ENCODE measurements at places on chromosomes 5 and 9.

GRCh38 chr5:178074266-178074952 is 38.9 kb upstream of the N4BP3 start:
- DNase-seq = no peak

- DNase-seq = no peak
Observed at GRCh38 chr5:35963381-35963843, 25.0 kb upstream of the CAPSL start.

DNA sequence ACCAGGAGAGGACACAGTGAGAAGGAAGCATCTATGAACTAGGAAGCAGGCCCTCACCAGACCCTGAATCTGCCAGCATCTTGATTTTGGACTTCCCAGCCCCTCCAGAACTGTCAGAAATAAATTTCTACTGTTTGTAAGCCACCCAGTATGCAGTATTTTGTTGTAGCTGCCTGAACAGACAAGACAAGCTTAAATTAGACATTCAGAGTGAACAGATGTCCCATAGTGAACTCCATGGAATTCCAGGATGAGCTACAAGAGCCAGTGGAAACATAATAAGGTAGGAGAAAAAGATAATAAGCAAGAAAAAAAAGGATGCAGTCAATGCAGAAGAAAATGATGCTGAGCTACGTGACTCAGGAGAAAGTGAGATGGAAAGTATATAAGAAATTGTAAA is 47.8 kb upstream of the MAMDC2 start:
- no peak for DNase-seq

DNA sequence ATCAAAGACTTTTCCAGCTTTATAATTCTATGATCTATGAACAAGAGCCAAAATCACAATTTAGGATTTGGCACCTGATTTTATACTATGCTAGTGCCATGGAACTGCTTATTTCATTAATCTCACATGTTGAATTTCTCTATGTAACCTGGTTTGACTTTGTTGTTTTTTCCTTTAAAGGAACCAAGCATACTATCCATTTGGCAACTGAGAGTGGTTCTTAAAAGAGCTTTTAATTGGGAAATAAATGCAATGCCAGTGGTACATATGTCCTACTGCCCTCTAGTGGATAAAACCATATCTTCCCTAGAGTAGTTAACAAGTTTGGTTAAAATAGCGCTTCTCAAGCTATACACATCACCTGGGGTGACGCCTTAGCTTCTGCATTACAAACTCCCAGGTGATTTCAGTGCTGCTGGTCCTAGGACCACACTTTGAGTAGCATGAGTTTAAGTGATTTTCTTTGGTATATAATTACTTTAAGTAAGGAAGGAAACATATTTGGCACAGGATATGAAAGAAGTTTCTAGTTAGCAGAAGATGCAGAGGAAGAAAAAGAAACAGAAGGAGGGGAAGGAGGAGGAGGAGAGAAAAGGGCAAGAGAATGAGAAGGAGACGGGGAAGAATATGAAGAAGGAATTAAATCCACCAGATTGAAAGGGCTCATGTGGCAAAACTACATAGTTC is 56.8 kb downstream of the FGF10 start:
- DNase-seq = no peak

GRCh38 chr9:38308136-38308535 is 84.4 kb upstream of the ALDH1B1 start:
- no peak for DNase-seq

DNA sequence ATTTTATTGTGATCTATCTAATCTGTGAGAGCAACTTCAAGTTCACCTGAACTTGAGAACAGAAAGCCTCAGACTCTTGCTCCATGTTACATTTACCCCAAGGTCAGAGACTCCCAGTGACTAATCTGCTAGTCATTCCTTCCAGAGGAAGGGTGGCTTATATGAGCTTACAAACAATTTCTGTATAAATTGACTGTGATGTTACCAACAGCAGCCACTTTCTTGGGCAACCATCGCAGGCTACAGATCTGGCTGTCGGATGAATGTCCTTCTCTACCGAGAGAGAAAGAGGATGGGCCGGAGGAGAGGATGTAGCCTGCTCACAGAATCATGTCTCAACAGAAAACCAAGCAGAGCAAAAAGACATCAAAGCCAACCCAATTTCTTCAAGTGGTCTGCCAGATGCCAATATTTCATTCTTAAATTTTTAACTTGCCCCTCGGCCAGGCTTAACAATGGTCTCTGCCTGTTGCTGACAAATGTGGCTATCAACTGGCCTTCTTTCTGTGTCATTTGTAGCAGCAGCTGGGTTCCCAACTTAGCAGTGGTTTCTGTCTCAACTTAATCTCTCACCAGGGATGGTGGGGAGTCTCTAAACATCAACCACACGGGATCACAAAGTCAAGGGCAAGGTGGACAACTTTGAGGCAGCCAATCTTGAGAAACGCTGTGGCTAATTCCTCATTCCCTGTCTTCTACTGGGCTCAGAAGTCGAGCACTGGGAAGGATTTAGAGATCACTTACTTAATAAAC is 81.3 kb downstream of the RAPGEF1 start:
- no peak for DNase-seq

GRCh38 chr5:169682026-169682425 is 45.0 kb downstream of the DOCK2 start:
- no peak for DNase-seq

GRCh38 chr5:143355710-143356109 is 47.8 kb downstream of the NR3C1 start:
- no peak for DNase-seq

- DNase-seq = no peak
Observed at GRCh38 chr5:176664886-176665285, 17.6 kb downstream of the TSPAN17 start.

DNA sequence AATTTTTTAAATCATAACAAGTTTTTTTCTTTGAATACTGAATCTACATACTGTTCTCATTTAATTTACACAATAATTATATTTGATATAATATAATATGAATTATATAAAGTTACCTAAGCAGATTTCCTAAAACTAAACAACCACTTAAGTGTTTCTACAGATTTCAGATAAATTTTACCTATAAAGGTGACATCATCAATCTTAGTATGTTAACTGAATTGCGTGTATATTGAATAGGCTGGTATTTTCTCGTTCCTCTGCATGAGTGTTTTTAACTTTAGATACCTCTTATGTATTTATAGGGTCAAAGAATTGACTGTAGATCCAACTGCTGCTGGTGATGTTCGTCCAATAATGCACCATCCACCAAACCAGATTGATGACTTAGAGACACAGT is 30.3 kb downstream of the DIMT1 start:
- no peak for DNase-seq

DNA sequence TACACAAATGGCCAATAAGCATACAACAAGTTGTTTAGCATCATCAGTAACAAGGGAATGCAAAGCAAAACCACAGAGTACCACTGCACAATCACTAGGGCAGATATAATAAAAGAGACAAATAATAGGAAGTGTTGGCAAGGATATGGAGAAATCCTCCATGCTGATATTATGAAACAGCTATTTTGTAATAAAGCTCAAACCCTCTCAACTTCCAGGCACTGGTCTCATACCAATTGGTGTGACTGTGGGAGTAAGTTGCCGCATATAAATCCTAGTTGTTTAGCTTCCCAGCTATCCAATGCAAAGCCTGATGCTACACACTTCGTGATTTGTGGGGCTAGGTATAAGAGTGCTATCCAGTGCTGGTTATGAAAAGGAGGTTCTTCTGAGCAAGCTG is 88.6 kb downstream of the SMIM23 start:
- DNase-seq = no peak

Measured in GDM1 (cell line).